Kidney (tissue), 22 donors: ENCODE measurements at places on chromosomes 1 and 21.

DNA sequence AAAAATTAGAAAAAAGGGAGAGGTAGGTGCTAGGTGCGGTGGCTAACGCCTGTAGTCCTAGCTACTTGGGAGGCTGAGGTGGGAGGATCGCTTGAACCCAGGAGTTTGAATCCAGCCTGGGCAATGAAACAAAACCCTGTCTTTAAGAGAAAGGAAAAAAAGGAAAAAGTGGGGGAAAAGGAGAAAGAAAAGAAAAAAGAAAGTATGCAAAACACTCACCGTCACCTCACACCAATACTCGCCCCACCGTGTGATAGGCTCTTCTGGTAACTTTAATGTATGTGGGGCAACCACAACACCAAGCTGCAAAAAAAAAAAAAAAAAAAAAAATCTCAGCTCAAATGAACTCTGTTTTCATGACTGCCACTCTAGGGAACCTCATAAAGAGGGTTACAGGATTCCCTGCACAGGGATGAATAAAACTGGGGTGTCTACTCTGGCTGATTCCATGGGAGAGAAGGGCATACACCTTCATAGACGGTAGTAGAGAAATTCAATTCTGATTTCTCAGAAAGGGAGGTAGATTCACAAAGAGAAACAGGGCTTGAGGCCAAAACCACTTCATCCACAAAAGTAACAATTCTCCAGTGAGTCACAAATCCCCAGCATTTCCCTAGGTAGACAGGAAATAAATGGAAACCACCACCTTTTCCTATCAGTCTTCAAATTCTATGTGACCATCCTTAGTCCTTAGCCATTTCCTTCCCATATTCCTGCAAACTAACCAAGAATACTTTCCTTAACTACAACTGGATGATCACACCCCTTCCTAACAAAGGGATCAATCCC lies 2.5 kb downstream of the MRPL9 start:
- DNase-seq, result no peak

DNA sequence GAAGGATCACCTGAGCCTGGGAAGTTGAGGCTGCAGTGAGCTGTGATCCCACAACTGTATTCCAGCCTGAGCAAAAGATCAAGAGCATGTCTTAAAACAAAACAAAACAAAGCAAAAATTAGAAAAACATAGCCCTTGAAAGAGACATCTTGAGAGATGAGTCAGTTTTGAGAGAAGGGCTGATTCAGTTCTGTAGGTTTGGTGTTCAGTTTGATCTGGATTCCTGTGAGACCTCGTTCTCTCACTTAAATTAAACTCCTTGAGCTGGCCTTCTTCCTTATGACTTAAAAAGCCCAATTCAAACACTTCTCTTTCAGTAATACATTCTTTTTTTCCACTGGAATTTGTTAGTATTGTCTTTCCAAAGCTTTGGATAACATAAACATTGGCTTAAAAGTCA lies 164.2 kb downstream of the NRIP1 start:
- no peak for DNase-seq

DNA sequence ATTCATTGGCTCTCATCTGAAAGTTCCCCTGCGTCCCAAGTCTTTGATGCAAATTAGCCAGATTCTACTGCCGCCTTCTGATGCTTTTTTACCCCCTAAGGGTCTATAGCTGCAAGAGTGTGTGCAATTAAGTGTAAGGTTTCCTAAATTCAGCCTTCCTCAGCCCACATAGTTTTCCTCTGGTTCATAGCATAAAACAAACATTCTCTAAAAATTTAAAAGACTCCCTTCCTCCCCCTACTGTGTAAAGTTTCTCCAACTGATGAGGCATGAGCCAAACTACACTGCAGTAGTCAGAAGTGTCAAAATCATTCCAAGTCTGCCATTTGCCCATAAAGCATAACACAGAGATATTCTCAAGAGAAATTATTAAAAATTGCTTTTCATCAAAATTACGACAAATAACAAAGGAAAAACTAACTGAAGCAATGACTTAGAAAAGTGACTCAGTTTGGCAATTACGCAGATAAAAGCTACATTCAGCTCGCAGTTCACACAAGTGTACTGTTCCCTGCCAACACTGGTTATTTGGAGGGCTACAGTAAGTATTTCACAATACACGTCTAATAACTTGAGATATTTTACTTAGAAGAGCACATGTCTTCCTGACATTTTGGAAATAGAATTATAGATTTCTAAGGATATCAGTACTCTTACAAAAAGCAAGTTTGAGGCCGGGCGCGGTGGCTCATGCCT lies 15.4 kb downstream of the KCNH1 start:
- DNase-seq, result peak; percentile 14

GRCh38 chr1:52692697-52693096 lies 5.5 kb downstream of the COA7 start:
- no peak for DNase-seq

- DNase-seq, result peak; percentile 11
Observed at GRCh38 chr1:98277118-98277517, 356.3 kb upstream of the DPYD start.

GRCh38 chr1:105492921-105493320 lies 1563.6 kb upstream of the PRMT6 start:
- DNase-seq, result no peak

- no peak for DNase-seq
Observed at GRCh38 chr1:71068325-71069240, 12.3 kb downstream of the ZRANB2 start.

DNA sequence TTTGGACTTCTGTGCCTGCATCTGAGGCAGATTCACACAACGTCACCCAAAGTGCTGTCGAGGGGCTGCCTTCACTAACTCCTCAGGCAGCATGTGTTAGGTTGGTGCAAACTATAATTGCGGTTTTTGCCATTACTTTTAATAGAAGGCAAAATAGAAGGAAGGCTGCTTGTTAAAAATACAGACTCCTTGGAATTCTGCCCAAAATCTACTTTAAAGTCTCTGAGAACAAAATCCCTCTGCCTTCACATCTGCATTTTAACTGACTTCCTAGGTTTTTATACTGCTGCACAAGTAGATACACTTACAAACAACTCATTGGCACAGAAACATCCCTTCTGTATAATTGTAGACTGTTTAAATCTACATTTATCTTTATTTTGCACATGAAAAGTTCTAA lies 41.3 kb upstream of the SLC19A2 start:
- DNase-seq, result no peak

DNA sequence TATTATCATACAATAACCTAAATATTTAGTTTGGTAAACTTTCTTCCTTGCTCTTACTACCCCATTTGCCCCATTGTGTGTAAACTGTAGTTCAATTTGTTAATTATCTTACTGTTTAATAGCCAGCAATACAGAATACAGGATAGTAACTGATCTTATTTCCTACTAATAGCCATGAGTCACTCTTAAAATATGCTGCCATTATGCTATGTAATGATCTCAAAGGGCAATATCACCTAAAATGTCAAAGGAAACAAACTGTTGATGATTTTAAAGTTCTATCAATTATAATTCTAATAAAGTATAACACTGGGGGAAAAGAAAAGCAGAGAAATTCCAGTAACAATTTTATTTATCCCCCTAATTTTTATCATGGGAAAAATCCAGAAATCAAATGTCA lies 4.3 kb downstream of the SLC30A1 start:
- no peak for DNase-seq

DNA sequence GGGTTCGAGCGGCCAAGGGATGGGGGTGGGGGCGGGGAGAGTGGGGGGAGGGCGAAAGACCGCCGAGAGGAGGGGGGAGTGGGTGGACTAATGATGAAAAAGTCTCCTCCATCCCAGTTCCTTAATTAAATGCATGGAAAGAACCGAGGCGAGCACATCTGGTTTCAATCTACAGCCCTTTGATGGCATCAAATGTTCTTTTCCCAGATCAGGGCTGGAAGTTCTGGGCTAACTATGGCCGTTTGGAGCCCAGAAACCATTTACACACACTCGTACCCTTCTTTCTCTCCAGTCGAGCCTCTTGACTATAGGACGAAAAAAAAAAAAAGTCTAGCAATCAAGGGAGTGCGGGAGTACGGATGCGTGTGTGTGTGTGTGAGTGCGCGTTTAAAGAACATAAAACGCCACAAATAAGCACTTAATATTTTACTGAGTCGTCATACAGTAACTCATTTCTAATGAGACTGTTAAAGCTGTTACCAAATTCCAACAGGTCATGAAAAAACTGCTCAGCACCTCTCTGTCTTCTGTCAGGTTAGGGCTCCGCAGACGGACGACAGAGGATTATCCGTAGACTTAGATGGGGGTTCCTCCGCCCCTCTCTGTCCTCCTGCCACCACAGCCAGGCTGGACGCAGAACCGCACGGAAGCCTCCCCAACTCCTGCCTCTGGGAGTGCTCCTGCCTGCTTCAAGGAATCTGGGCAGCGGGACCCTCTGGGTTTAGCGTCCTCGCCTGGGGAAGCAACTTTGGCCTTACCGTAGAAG lies 2.1 kb upstream of the PRRX1 start:
- DNase-seq, result no peak

DNA sequence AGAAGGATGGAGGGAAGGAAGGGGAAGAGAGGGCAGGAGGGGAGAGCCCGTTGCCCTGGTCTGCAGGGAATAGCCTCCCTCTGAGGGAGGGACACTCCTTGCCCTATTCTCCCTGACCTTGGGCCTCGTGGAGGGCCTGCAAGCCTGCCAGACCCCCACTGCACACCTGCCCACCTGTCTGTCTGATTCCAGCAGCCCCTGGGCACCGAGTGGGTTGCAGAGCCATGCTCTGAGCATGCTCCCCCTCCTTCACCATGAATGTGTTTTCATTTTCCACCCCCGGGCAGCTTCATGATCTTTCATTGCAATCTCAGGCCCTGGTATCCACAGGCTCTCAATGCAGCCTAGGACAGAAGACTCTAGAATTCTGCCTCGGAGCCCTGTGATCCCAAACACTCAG lies 5.1 kb upstream of the NPHP4 start:
- no peak for DNase-seq

DNA sequence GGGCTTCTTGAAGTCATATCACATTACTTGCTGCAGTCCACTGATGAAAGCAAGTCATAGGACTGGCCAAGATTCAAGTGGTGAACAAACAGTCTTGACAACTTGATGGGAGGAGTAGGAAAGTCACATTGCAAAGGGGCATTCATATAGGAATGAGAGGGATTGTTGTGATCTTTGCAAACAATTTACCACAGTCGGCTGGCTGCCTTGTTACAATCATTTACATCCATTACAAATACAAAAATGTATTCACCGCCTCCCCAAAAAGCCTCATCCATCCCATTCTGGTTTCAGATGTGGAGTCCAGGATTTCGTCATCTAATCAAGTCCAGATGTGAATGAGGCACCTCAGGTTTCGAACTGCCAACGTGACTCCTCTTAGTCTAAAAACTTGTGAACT lies 26.8 kb downstream of the GORAB start:
- DNase-seq, result no peak

DNA sequence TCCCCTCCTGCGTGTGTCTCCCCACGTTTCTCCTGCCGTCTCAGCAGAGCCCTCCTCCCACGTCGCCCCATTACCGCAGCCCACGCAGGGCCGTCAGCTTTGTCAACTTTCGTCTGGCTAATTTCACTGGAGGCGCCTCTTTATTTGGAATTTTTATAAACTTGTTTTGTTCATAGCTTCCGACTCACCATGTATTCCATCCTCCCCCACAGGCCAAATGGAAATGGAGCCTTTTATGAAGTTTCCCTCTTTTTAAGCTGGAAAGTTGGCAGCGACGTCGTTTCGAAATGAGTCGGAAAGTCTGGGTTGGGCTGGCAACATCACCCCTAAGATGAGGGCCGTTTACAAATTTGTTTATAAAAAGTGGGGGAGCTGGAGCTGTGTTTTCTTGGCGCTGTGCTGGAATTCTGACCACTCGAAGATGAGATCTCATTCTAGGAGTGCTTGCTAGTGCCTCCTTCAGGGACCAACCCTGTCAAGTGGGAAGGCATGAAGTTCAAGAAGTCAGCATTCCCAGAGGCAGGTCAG lies 23.7 kb upstream of the SLC45A1 start:
- DNase-seq, result no peak

DNA sequence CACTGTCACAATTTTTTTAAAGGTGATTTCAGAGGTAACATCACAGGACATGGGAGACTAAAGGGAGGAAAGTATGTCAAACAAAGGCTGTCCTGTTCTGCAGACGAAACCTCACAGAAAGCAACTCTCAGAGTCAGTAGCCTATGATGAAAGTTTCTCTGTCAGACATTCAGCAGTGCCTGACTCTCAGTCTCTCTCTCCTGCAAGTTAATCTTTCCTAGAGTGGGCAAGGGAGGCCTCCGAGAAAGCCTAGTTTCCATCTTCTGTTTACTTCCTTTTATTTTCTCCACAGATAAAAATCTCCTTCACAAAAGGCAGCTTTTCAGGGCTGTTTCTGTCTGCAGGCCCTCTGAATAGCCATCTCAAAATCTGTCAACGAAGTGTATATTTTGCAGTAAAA lies 24.9 kb upstream of the FMO2 start:
- peak; percentile 69 for DNase-seq

DNA sequence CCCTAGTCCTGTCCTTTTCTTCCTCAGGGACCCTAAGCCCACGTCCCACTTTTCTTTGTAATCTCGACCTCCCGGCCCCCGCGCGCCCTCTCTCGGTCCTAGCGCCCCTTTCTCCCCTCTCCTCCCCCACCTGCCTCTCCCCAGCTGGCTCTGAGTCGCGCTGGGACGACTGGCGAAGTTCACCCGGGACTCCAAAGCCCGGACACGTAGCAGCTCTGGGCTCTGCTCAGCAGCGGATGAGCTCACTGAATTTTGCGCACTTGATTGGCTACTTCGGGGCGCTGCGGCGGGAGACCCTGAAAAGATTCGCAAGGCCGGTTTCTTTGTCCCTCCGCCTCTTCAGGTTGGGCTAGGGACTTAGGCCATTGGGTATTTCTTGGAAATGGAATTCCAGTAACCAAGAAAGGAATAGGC lies 16.3 kb upstream of the ACKR1 start:
- DNase-seq, result peak; percentile 76

GRCh38 chr21:27221077-27221476 lies 254.2 kb upstream of the ADAMTS5 start:
- peak; percentile 68 for DNase-seq

DNA sequence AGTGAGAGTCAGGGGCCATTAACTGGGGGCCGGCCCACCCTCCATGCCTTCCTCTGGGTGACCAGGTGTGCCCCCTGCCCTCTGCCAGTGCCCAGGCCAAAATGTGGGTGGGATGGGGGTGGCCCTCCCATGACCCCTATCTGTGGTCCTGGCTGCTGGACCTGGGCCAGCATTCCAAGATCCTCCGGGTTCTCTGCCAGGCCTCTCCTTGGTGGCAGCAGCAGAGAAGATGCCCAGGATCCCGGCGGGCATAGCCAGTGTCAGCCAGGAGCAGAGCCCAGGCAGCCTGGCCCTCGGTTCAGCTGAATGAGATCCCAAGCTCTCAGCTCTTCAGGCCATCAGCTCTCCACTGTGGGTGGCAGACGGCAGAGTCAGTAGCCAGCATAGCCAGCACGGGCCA lies 31.3 kb upstream of the ACTRT2 start:
- DNase-seq, result no peak

DNA sequence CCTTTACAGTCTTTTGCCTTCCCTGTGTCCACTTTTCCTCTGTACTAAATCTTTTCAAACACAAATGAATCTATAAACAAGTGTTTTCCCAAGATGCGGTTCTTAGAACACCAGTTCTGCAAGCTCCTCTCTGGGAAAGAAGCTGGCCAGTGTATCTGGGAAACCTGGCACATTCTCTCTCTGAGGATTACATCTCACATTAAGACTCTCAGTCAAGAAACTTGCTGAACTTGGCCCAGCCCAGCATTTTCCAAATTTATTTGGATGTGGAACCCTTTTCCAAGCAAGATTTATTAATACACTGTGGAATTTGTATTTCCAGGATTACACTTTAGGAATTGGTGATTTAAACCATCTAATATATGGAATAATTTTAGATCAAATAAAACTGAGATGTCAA lies 105.7 kb downstream of the ZNF281 start:
- no peak for DNase-seq
